Daoy (cell line): ENCODE measurements at places on chromosomes 4 and X. TPM values are rescaled to one million over a fixed set of nuclear protein-coding genes. Genes with fewer than 3 reads are reported as not detected.

The COL25A1 gene
- 0.33 and 0.74 TPM in 2 replicates for total RNA-seq

The GLRA3 gene
- not detected in 2 replicates for total RNA-seq

The PWWP3B gene
- 1.3 and 1.8 TPM in 2 replicates for total RNA-seq

The MSANTD1 gene
- 0.23 and 0.42 TPM in 2 replicates for total RNA-seq

The IL3RA gene
- total RNA-seq: not detected in 2 replicates

The SPINK2 gene
- total RNA-seq: not detected in 2 replicates

The S100P gene
- total RNA-seq: not detected in 2 replicates

The RASL11B gene
- 1.8 and 2.0 TPM in 2 replicates for total RNA-seq

The SOWAHD gene
- 0.17 TPM in 1 of 2 replicates, not detected in the other for total RNA-seq

The GASK1B gene
- 0.21 and 0.23 TPM in 2 replicates for total RNA-seq

The IL13RA2 gene
- 70.3 and 79.4 TPM in 2 replicates for total RNA-seq

The SERPINA7 gene
- 0.06 TPM in 1 of 2 replicates, not detected in the other for total RNA-seq

The ASB9 gene
- total RNA-seq: 4.5 and 4.8 TPM in 2 replicates

The HELT gene
- total RNA-seq: not detected in 2 replicates

The GNRHR gene
- not detected in 2 replicates for total RNA-seq

The HPSE gene
- 2.1 and 4.4 TPM in 2 replicates for total RNA-seq

The PNMA3 gene
- 0.46 and 1.2 TPM in 2 replicates for total RNA-seq

The FATE1 gene
- total RNA-seq: not detected in 2 replicates

The UGT2A1 gene
- total RNA-seq: not detected in 2 replicates

The WDR17 gene
- total RNA-seq: 4.2 and 6.6 TPM in 2 replicates

The BGN gene
- total RNA-seq: 3.7 and 5.7 TPM in 2 replicates

The KCNIP4 gene
- total RNA-seq: not detected in 2 replicates

The MAGEA11 gene
- total RNA-seq: 46.0 and 48.3 TPM in 2 replicates

The CCDC120 gene
- total RNA-seq: 0.09 and 0.46 TPM in 2 replicates

The GUCY1B1 gene
- 2.6 and 3.1 TPM in 2 replicates for total RNA-seq

The DDX53 gene
- total RNA-seq: 1.3 and 1.7 TPM in 2 replicates

The TEX11 gene
- total RNA-seq: not detected in 2 replicates

The MXRA5 gene
- total RNA-seq: 0.21 and 0.51 TPM in 2 replicates

The NAP1L3 gene
- total RNA-seq: 10.2 and 19.1 TPM in 2 replicates

The USP26 gene
- not detected in 2 replicates for total RNA-seq
